NCI-H2029 treated with DMSO at 0.1 percent for 48 hours (cell line): ENCODE measurements at places on chromosomes 6 and 20.
A peak's percentile ranks its signal among the peaks of the same experiment; 100 is the strongest.

DNA sequence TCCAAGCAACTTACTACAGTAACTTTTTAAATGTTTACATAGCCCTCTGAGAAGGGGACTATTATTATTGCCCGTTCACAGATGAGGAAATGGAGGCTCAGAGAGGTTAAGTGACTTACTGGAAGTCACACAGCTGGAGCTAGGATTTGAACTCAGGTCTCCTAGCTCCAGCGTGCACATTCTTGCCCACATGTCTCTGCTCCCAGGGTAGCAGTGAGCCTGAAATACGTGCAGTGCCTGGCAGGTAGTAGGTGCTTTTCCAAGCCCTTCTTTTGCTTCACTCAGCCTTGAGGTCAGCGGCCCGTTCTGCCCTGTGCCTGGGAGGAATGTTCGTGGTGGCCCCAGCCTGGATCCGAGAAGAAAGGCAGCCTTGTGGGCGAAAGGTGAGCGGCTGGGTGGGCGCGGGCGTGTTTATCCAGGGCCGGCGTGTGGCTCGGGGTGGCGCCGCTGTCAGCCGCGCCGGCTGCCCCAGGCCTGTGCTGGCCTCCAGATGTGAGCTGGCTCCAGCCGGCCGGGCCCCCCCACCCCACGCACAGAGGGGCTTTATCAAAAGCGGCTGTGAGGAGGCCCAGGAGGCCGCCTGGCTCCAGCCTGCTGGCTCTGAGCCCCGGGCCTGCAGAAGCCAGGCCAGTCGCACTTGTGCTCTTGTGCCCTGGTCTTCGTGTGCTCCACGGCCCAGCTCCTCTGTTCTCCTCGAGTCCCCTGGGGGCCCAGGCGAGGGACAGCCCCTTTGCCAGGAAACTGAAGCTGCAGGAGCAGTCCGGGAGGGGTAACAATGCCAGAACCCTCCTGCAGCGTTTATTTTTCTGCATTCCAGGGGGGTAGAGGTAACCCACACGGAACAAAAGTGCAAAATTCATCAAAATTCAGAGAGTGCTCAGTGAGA, 58.1 kb downstream of the UBE2V1 start:
- no peak for DNase-seq

- DNase-seq: no peak
Measured at GRCh38 chr20:48098099-48098498, 312.8 kb upstream of the SULF2 start.

DNA sequence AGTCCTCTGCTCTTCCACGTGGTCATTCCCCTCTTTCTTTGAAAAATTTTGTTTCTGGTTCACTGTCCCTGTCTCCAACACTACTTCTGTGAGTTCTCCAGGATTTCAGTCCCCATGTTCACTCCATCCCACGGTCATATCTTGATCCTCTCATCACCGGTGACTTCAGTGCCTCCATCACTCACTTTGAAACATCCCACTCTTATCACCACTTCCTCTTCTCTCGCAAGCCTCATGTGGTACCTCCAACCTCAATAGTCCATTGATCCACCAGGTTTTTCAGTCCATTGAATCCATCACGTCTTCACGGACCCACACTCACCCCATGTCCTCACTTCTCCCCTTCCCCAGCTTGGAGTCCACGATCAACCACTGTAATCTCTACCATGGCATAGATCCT, 64.8 kb downstream of the CARMIL1 start:
- no peak for DNase-seq

GRCh38 chr6:39593646-39594045, 131.6 kb downstream of the KIF6 start:
- no peak for DNase-seq

GRCh38 chr6:170048615-170049256, 242.1 kb downstream of the DLL1 start:
- no peak for DNase-seq

DNA sequence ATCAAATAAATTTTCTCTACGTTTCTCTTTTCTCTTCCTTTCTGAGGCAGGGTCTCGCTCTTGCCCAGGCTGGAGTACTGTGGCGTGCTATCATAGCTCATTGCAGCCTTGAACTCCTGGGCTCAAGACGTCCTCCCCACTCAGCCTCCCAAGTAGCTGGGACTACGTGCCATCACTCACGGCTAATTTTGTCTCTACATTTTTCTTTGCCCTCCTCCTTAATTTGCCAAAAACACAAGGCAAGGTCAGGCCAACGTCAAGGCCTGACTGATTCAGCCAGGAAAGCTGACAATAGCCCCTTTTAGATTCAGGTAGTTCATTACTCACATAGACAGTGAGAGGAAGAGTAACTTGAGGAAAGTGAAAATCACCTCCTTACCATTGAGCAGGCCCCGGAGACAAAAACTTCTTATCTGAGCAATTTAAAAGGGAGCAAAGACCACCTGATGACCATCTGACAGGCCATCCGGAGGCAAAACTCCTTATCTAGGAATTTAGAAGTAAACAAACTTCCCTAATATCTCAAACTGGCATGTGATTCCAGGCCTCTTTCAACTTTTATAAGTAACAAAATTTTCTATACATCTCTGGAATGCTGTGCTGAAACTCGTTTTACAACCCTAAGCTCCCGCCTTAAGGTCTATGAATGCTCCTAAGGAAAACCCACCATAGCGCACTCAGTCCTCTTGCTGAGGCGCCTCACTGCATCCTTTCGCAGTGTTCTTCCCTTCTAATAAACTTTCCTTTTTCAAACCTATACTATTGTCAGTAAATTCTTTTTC, 42.1 kb upstream of the SRPK1 start:
- no peak for DNase-seq

DNA sequence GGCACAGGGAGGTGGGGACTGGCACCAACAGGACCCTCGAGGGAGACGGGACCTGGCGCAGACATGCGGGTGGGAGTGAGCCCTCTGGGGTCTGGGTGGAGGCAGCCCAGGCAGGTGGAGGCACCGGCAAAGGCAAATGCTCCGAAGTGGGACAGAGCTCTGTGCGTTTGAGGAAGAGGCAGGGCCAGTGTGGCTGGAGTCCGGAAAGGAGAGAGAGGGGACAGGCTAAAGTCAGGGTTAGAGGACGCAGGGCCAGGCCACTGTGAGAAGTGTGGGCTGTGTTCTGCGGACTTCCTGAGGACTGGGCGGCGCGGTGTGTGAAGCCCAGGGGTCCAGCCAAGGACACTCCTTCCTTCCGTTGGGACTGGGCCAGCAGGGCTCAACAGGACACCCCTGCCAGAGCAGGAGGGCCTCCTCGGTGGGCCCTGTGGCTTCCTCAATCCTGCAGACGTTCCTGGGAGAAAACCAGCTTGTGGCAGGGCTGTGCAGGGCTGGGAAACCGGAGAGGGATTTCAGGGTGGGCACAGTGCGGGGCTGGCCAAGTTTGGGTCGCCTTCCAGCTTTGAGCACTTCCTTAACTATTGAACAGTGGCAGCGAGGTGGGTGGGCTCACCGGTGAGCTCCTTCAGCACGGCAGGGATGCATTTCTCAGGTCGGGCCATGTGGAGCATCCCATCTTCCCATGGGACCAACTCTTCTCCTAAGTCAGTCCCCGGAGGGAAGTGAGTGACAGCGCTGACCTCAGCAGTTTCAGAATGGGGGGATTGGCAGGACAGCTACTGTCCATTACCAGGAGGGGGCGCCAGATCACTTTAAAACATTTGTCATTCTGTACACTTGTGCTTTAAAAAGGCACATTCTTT, 22.5 kb downstream of the MOCS3 start:
- peak; percentile 5 for DNase-seq

- DNase-seq: no peak
Measured at GRCh38 chr6:106178900-106179299, 92.8 kb downstream of the PRDM1 start.

DNA sequence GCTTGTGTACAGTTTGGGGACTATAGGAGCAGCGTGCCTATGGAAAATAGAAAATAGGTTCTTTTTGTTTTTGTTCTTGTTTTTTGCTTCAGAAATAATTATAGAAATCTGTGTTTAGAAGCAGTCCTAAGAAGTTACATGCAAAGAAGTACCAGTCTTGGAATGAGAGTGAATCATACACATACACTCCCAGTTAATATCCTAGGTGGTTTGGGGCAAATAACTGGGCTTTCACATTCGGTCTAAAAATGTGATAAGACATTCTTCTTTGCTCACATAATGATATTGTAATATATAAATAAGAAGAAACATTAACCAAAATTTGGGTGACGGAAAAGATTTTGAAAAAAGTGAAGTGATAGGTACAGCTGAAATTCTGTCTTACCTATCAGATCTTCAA, 61.0 kb downstream of the ENPP1 start:
- no peak for DNase-seq

DNA sequence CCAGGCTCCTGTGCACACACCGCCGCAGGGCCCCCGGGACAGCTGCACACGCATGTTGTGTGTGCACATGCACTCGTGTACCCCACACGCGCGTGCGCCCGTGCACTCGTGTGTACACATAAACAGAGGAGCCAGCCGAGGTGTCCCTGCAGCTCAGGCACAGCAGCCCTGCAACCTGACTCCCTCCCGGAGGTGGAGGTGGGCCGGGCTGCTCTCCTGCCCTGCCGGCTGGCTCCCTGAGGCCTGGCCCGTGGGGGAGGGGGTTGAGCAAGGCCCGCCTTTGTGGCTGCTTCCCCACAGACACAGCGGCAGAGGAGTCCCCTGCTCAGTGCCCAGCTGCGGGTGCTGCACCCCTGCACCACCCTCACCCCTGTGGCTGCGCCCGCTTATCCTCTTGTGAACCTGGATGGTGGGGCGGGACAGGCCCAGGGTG, 624 bp downstream of the RBBP8NL start:
- DNase-seq: no peak

DNA sequence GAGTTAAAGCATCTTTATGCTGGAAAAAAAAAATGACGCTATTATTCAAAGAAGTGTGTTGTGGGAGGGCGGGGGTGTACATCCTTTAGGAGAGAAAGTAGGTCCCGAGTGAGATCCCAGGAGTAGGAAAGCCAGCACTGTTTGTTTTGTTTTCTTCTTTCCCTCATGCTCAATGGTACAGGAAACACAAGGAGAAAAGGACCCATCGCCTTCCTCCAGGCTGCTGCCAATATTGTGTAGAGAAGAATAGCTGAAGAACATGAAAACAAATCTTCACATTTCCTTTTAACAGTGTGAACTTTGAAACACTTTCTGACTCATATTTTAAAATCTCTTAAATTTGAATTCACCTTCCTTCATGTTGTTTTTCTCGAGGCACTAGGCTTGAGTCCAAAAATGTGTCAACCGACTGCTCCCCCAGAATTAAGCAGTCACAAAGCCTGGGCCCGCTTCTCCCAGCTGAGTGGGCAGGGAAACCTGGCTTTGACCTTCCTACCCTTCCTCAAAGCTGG, 22.3 kb downstream of the PPP1R16B start:
- no peak for DNase-seq

GRCh38 chr6:166587631-166588413, 1.3 kb upstream of the RAMACL start:
- DNase-seq: no peak

- peak; percentile 23 for DNase-seq
Measured at GRCh38 chr20:42923348-42923918, 266.3 kb downstream of the PTPRT start.

DNA sequence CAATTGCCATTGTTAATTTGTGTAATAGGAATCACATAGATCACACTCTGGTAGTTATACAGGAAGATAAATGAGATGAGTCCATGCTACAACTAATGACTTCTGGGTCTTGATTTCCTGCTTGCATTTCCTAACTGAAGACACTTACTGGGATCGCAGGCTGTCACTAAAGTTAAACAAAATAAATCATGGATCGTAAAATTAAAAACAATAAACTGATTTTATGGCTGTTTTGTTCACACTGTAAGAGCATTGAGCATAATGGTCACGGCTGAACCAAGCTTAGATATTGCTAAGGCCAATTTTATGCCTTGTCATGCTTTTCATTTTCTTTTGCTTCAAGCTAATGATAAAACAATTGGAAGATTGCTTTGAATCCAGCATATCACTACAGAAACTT, 332.5 kb upstream of the CITED2 start:
- no peak for DNase-seq

DNA sequence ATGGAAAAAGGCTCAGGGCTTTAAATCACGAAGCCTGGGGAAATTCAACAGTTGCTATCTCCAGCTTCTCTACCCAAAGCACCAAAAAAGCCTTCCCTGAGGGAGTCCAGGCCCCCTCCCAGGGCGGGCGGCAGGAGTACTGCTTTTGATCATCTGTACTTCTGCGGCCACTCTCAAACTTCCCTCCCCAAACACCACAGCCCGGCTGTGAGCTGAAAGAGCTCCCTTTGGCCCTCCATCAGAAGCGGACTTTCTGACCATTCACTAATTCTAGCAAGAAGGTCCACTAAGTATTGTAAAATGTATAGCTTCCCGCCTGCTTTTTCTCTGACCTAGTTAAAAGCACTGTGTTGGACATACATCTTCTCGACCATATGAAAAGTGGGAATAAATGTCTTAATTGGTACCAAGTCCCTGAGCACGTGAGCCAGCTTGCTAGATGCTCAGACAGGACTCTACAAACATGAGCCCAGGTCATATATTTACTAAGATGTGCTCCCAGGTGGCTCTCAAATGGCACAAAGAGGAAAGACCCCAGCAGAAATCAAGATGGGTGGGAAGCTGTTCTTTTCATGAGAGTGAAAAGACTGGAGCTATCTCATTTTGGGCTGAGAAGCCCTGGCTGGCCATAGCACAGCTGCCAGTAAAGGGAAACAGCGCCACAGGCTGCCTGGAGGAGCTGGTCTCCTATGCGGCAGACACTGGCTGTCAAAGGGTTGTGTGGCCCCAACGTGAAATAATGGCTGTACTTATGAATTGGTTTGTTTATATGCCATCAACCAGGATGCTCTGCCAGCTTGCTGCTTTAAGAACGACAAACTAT, 58.6 kb downstream of the GFOD1 start:
- DNase-seq: no peak

DNA sequence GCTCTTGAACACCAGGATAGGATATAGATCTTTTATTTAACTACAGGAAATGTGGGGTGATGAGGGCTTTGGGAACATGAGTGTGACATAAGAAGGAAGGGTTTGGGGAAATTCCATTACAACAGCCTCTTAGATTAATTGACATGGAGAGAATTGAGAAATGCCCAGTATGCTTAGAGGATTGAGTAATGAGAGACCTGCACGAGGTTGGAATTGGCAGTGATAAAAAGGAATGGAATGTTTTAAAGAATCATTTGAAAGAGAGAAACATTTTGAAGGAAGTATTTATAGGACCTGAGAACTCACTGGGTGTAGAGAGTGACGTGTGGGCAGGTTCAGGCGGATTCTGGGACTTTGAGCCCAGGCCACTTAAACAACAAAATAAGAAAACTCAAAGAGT, 227.0 kb downstream of the BMP2 start:
- DNase-seq: no peak

DNA sequence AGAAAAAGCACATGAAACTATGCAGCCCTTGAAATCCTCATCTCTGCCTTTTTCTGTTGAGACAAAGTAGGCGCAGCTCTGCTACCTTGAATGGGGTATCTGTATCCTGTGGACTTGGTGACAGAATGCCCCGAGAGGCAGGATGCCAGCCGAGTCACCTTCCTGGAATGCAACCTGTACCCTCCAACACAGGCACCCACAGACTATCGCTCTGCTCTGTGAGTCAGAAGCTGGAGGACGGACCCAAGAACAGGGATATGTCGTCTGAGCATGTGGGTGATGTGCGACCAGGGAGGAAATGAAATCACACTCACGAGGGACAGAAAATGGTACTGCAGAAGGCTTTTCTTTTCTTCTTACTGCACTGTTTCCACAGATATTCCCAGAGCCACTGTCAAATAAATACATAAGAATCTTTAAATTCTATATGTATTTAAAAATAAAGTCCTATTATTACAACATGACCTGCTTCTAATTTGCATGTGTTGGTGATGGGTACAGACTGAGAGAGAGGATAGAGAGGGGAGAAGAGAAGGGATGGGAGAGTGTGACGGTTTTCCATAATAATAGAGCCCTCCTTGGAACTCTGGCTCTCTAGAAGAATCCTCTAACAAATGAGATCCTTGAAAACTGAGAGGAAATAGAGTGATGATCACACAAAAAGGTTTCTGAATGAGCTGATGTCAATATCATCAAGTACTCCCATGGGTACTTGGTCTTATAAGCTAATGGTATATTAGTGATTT, 308.1 kb downstream of the FOXC1 start:
- no peak for DNase-seq
